NCI-H1694 treated with DMSO at 0.1 percent for 48 hours (cell line): ENCODE measurements at places on chromosomes 4 and X.

- DNase-seq, result no peak
Observed at GRCh38 chr4:163482190-163482589, 8.6 kb upstream of the TKTL2 start.

- DNase-seq, result no peak
Observed at GRCh38 chrX:723781-724180, 93.2 kb downstream of the SHOX start.

DNA sequence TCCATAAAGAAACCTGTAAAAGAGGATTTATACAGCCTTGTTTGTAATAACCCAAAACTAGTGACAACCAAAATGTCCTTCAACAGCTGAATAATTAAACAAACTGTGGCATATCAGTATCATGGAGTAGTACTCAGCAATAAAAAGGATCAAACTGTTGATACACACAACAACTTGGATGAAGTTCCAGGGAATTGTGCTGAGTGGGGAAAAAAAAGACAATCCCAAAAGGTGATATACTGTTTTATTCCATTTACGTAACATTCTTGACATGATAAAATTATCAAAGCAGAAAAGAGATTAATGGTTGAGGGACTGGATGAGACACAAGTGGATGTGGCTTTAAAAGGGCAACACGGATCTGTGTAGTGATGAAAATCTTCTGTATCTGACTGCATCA is 7.8 kb downstream of the CLIC2 start:
- DNase-seq, result no peak

DNA sequence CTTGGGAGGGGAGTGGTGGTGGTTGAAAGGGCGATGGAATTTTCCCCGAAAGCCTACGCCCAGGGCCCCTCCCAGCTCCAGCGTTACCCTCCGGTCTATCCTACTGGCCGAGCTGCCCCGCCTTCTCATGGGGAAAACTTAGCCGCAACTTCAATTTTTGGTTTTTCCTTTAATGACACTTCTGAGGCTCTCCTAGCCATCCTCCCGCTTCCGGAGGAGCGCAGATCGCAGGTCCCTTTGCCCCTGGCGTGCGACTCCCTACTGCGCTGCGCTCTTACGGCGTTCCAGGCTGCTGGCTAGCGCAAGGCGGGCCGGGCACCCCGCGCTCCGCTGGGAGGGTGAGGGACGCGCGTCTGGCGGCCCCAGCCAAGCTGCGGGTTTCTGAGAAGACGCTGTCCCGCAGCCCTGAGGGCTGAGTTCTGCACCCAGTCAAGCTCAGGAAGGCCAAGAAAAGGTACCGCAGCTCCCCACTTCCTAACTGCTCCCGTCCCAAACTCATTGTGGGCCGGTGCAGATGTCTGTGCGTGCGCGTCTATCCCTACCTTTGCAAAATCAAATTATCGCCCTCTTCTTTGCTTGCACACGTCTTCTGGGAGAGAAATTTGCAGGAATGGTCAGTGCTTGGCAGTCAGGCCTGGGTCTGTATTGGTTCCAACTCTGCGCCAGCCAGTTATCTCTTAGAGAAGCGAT is 533 bp downstream of the IL15 start:
- DNase-seq, result no peak

DNA sequence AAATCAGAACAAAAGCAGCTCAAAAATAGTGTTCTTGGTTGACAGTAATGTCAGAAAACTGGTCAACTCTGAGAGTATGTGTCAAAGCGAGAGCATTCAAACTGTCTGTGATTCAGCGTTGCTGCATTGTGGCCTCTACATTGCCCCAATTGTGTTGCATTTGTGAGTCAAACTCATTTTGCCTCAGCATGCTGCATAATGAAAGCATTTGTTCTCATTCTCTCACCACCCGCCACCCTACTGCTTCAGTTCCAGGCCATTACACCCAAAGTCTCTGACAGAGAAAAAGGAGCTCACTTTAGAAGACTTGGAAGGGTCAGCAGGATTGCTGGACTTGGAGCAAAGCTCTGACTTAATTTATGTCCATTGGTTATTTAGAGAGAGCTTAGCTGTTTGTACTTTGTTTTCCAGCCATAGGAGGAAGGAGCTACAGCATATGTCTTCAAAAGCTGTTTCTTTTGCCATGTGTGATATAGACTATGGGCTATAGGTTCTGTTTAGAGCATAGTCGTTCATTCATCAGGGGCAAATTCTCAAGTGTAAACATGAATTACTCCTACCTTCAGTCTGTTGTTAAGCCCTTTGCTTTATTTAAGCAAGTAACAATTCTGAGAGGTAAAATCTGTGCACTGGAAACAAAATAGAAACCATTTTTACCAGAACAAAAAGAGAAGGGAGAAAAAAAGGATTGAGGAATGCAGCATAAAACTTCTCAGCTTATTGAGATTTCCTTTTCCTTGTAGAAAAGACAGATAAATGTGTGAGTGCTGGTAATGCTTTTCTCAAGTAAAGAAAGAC is 153.4 kb upstream of the ANK2 start:
- no peak for DNase-seq

GRCh38 chrX:143571521-143571920 is 54.2 kb upstream of the SPANXN3 start:
- DNase-seq, result no peak

GRCh38 chr4:23970201-23970850 is 80.5 kb upstream of the PPARGC1A start:
- DNase-seq, result no peak

- DNase-seq, result no peak
Observed at GRCh38 chr4:175671491-175671934, 140.6 kb downstream of the GPM6A start.

GRCh38 chr4:189124149-189124758 is 816.4 kb upstream of the FRG1 start:
- no peak for DNase-seq

- DNase-seq, result no peak
Observed at GRCh38 chr4:52750819-52751486, at the start of gene ERVMER34-1. Gene ERVMER34-1 (minus strand): TSS chr4:52751425. CDS start chr4:52745520, 5,905 bp downstream.

- DNase-seq, result no peak
Observed at GRCh38 chrX:128021566-128021965, 30.6 kb downstream of the ACTRT1 start.

DNA sequence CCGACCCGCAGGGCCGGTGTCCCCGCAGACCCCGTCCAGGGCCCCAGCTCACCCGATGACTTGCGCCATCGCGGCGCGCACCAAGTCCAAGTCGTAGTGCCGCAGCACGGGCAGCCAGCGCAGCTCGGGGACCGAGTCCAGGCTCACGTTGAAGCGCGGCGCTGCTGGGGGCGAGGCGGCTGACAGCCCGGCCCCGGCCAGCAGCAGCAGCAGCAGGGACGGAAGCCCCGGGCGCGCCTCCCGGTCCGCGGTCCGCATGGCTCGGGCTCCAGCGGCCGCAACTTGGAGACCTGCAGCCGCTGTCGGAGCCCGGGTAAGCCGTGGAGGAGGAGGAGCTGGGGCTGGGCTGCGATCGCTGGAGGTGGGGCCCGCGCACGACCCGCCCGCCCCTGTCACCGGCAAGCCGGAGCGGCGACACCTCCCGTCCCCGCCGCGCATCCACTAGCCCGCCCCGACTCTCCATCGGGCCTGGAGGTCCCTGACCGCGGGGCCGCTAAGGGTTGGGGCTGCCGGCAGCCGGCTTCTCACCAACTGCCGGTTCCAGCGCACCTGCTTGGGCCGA is at the start of gene NAAA:
NAAA (minus strand) TSS at position 322 of the 562 bp plus-strand sequence; CDS start at position 258, 64 bp downstream.
- DNase-seq, result peak; percentile 42

DNA sequence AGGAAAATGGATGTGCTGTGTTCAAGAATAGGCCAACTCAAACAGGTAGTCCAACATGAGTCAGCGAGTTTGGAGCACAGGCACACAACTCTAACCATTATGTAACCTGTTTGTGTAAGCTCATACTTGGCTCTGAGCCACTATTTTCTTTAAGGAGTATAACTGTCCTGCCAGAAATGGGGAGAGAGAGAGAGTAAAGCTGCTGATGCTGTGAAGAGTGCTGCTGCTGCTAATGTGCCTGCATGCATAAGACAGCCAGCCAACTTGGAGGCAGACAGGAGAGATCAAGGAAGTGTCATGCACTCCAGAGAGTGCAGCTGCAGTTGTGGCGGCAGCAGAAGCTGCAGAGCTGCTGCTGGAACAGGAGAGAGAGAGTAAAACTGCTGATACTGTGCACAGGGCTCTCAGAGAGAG is 11.7 kb upstream of the STATH start:
- DNase-seq, result no peak

- DNase-seq, result no peak
Observed at GRCh38 chr4:38284294-38285030, 324.3 kb downstream of the PTTG2 start.

DNA sequence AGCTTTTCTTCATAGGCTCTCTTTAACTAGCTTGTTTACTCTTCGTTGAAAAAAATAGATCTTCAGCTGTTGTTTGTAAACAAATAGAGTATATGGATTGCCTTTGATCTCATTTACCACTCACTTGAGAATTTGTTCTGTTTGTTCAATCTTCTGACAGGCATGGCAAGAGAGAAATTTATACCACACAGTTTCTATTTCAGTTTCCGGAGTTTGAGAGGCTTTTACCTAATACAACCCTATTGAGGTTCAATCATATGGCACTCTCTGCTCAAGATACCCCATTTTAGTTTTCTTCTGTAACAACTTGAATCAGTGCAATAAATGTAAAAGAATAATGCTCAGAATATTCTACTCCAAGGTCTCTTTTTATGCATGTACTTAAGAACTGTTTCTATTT is 148.0 kb downstream of the EMCN start:
- DNase-seq, result no peak

GRCh38 chr4:76325072-76325471 is 18.5 kb downstream of the STBD1 start:
- DNase-seq, result no peak

DNA sequence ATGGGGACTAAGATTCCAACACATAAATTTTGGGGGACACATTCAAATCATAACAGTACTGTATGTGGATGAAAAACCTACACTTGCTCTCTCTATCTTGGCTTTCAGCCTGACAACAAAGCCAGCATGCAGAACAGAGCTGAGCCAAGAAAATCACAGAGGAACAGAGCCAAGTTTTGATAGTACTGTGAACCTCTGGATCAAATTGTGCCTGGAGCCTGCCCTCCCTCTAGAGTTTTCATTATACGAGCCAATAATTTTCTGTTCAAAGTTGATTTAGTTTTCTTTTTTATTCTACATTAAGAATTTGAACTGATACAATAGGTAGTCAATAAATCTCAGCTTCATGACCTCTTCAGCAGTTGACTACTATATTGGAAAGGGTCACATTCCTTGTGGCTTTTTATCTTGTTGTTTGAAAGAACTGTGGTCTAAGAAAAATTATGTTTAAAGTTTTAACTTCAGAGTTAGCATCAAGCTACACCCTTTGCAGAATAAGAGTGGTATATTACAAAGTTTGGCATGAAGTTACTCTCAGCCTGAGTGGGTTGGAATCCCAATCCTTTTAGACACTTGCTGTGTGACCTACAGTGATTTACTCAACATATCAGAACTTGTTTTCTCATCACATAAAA is 31.1 kb downstream of the GRID2 start:
- DNase-seq, result no peak

DNA sequence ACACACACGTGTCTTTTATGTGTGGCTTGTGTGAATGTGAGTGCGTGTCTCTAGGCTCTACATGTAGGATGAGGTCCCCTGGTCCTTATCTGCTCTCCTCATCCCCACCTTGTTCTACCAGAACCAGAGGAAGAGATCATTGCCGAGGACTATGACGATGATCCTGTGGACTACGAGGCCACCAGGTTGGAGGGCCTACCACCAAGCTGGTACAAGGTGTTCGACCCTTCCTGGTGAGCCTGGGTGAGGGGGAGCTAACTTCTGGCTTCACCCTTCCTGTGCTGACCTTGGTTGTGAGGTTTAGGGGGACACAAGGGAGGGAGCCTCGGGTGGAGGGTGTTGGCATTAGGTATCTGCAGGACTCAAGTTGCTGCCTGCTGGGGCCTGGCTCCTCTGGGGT is 3.3 kb downstream of the PQBP1 start:
- no peak for DNase-seq

GRCh38 chr4:105137121-105137875 is 9.4 kb upstream of the TET2 start:
- no peak for DNase-seq

DNA sequence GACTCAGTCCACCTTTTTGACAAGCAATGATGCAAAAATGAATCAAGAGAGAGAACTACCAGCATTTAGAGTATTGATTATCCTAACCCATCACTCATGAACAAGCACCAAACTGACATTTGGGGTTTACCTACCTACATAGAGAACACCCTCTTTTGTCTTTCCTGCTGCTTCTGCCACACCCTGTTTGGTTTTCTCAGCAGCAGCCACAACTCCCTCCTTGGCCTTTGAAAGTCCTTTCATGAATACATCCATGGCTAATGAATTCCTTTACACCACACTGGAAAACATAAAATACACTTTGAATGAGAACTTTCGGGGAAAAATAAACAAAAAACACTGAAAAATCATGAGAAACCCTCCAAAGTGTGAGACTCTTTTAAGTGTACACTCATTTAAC is 1.5 kb downstream of the SNCA start:
- no peak for DNase-seq

DNA sequence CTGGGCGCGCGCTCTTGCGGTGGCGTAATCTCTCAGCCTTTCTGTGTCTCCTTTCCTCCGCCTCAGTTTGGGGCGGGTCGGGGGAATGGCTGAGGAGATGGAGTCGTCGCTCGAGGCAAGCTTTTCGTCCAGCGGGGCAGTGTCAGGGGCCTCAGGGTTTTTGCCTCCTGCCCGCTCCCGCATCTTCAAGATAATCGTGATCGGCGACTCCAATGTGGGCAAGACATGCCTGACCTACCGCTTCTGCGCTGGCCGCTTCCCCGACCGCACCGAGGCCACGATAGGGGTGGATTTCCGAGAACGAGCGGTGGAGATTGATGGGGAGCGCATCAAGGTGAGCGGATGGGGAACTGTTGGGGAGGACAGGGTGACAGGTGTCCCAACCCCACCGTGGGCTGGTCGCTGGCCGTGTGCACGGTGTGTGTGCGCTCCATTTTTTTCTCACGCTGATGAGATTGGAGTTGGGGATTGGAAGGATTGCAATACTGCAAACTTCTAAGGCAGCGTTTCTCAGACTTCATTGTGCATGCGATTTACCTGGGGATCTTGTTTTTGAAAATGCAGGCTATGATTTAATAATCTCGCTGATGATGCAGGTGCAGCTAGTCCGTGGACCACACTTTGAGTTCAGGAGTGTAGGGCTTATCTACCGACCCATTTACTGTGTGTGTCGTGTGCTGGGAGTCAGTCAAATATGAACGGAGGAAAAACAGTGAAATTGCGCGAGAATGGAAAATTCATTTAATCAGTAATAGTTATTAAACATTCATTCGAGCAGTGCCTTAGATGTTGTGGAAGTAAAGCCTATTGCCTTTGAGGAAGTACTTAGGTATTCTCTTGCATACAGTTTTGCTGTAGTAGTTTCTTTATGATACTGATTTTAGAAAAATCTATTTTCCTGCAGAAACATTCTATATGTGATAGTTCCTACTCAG is at the start of gene RAB33B:
RAB33B (plus strand) TSS at position 11 of the 935 bp plus-strand sequence; CDS start at position 86, 75 bp downstream.
- DNase-seq, result no peak
